ENCODE measurements at places on chromosomes 1 and 21.

DNA sequence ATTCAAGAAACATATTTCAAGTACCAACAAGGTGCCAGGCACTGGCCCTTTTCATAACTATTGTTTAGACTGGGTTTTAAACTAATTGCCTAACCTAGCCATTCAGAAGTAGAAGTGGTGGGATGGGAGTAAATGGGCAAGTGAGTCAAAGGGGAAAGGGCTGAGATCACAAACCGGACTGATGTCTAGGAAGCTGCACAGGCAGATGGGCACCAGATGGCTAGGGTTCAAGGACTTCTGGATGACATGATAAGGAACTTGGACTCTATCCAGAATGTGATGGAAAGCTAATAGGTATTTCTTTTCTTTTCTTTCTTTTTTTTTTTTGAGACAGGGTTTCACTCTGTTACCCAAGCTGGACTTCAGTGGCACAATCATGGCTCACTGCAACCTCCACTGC is 46.6 kb downstream of the LYST start:
- no peak for DNase-seq

GRCh38 chr1:147579532-147579931 is 38.2 kb downstream of the BCL9 start:
- no peak for DNase-seq

DNA sequence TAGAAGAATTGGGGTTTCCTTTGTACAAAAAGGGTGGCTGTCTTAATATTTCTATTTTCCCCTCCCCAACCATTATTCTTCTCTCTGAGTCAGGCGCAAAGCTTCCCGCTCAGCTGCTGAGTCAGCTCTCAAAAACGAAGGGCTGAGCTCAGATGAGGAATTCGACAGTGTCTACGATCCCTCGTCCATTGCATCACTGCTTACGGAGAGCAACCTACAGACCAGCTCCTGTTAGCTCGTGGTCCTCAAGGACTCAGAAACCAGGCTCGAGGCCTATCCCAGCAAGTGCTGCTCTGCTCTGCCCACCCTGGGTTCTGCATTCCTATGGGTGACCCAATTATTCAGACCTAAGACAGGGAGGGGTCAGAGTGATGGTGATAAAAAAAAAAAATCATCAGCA is 3.0 kb upstream of the TUFT1 start:
- DNase-seq: no peak

DNA sequence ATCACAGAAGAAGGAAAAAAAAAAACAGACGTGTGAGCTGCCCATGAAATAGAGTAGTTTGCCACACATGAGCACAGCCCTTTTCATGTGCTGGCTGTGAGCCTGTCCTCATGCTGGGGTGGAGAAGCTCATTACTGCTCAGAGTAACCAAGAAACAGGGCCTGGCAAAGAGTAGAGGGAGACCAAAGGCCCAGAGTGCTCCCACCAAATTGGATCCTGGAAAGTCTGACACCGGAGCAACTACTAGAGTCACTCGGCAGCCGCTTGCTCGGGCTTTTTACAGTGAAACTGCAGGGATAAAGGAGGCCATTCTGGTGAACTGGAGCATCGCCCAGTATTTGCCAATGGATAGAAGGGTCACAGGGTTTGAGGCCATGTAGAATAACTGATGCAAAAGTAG is 64.4 kb upstream of the BARHL2 start:
- DNase-seq: no peak

GRCh38 chr1:147072482-147073432 is 99.5 kb downstream of the PRKAB2 start:
- no peak for DNase-seq
